ENCODE measurements at places on chromosomes 6 and 20.

GRCh38 chr20:46695892-46696291, 6.6 kb upstream of the TP53RK start:
- DNase-seq: no peak

DNA sequence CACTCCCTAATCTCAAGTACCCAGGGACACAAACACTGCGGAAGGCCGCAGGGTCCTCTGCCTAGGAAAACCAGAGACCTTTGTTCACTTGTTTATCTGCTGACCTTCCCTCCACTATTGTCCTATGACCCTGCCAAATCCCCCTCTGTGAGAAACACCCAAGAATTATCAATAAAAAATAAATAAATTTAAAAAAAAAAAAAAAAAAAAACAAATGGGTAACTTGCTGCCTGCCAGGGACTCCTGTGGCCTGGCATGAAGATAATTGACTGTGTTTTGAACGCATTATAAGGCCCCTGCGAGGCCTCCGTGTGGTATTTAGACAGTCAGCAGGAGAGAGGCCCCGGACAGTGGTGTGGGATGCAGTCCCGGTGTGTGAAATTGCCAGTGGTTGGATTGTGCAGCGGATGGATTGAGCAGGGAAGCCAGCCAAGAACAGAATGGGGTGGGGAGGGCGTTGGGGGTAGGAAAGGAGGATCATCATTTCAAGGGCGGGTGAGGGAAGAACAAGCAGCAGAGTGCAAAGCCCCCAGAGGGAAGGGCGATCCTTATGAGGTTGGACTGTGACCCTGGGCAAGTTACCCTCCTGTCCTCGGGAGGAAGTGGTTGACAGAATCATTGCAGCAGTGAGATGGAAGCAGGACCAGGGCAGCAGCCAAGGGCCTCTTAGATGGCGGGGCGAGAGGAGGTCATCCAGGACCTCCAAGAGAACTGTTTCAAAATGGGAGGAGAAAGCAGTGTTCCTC, 43.3 kb downstream of the PPARD start:
- no peak for DNase-seq

- no peak for DNase-seq
These were observed 17.9 kb downstream of the FAXC start for GRCh38 chr6:99331531-99331930.

DNA sequence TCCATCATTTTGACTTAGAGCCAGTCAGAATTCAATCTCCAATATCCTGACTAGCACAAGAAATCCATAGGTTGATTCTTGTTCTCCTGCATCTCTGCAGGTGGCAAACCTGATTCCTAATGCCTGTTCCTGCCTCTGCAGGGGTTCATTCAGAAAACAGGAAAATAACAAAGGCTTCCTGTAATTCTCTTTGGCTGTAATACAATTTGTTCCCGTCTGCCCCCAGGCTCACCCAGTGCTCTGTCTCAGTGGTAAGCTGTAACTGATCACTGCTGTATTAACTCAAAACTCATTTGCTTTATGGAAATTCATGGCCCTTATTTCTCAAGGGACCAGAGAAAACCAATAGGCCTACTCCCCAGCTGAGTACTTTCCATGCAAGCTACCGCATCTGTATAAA, 88.6 kb downstream of the OPRM1 start:
- DNase-seq: no peak

DNA sequence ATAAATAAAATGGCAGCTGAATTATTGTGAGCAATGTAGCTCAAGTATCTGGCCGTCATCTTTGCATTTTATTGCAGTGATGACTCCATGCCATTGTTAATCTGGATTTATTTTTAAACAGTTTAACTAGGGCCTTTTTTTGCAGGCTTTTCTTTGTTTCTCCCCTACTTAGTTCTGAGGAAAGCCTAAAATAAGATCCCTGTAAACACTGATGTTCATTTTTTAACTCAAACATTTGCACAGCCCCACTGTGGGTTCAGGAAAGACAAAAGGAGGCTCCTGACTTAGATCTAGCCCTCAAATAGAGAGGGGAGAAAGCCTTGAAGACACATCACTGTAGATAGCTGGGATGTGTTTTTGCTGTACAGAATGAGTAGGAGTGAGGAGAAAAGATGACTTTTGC, 69.2 kb downstream of the PLEKHG1 start:
- DNase-seq: no peak

- no peak for DNase-seq
These were observed 1.8 kb downstream of the RALGAPA2 start for GRCh38 chr20:20710443-20711315.

DNA sequence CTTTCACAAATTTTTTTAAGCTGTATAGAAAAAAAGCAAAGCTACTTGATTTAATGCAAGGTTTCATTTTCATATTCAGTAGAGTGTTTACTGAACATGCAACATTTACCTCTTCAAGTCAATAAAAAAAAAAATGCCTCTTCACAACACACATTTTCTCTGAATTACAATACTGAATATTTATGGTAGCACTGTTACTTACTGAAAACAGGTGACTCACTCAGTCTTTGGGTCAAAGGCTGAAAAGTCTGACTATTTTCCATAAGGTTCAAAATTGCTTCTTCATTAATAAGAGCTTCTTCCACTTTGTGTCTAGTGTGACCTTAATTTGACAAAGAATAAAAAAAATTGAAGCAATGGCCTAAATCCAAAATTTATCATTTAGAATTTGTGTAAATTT, 101.9 kb downstream of the REV3L start:
- DNase-seq: no peak

- DNase-seq: no peak
These were observed at the start of gene ADA for GRCh38 chr20:44651684-44652423. ADA (minus strand) TSS chr20:44651699; CDS start chr20:44651607, 92 bp downstream.

DNA sequence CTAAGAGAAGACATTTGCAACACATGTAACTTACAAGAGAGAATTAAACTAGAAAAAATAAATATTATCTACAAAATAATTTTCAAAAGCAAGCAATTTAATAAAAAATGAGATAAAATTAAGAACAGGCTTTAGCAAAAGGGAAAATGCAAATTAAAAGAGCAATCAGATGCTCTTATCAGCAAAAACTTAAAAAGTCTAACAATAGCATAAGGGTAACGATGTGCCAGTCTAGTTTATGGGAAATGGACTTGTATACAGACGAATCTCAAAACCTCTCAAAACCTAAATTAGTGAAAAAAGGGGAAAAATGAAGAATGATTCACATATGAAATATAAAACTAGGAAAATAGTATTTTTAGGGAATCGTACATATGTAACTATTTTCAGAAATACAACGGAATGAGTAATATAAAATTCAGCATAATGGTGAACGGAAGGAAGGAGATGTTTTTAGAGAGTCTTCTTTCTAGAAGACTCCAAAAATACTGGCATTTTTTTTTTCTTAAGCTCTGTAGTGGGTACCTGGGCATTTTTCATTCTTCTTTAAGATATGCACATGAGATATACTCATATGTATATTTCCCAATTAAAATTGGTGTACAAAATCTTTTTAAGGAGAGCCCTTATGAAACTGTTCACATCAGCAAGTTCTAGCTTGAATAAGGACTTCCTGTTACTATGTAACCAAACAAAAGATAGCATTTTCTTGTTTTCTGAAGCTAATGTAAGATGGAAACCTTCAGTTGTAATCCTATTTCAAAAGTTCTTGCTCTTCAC, 927 bp upstream of the MANEA start:
- DNase-seq: no peak

DNA sequence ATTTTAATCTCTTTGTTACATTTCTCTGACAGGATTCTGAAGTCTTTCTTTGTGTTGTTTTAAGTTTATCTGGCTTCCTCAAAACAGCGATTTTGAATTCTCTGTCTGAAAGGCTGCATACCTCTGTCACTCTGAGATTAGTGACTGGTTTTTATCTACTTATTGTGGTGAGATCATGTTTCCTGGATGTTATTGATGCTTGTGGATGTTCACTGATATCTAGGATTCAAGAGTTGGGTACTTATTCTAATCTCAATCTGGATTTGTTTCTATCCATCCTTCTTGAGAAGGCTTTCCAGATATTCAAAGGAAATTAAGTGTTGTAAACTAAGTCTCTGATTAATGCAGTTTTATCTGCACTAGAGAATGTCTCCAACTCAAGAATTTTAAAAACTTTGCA, 1076.1 kb upstream of the ADGRB3 start:
- no peak for DNase-seq

GRCh38 chr6:70790483-70791224, 123.0 kb downstream of the SMAP1 start:
- DNase-seq: no peak

DNA sequence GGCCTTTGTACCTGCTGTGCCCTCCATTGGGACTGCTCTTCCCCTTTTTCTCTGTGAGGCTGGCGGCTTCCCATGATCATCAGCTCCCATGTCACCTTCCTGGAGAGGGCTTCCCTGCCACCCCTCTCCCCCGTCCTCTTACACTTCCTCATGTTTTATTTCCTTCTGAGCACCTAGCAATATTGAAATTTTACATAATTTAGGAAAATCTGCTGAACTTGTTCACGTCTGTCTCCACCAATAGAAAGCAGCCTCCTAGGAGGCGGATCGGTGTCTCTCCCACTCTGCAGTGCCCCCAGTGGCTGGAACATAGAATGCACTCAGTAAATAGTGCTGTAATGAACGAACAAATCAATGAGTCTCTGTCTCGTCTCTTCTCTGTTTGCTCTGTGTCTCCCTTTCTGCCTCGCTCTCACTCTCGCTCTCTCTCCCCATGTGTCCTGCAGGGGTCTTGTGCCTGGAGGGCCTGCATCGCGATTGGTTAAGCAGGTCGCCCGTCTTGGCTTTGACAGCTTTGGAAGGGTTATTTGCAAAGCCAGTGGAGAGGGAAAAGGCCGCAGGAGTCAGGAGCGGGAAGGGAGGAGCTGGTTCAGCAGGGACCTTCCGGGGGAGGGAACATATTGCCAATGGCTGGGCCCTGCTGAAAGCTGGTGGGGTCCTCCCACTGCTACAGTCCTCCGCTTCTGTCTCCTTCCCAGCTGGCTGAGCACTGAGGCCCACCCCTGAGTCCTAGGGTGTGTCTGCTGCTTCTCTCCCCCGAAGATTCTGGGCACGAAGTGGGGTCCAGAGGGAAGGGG, 12.1 kb upstream of the OCSTAMP start:
- DNase-seq: peak; percentile 53

GRCh38 chr6:24060982-24061754, 64.8 kb upstream of the NRSN1 start:
- DNase-seq: no peak

GRCh38 chr6:128327890-128328289, 192.5 kb downstream of the PTPRK start:
- no peak for DNase-seq

DNA sequence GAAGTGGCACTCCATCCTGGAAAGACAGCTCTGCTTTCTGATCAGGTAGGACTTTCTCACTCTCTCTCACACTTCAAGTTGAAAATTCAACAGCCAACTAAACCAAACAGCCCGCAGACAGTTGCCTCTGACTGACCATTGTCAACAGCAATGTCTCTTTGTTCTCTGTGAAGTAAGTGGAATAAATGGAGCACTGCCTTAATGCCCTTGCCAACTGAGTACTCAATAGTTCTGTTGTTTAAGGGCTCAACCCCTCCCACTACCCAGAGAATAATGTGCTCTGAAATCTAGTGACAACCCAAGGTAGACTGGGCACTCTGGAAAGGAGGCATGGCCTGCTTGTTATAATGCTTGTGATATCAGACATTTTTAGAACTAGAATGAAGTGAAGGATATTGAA, 16.8 kb upstream of the BCLAF1 start:
- DNase-seq: no peak

DNA sequence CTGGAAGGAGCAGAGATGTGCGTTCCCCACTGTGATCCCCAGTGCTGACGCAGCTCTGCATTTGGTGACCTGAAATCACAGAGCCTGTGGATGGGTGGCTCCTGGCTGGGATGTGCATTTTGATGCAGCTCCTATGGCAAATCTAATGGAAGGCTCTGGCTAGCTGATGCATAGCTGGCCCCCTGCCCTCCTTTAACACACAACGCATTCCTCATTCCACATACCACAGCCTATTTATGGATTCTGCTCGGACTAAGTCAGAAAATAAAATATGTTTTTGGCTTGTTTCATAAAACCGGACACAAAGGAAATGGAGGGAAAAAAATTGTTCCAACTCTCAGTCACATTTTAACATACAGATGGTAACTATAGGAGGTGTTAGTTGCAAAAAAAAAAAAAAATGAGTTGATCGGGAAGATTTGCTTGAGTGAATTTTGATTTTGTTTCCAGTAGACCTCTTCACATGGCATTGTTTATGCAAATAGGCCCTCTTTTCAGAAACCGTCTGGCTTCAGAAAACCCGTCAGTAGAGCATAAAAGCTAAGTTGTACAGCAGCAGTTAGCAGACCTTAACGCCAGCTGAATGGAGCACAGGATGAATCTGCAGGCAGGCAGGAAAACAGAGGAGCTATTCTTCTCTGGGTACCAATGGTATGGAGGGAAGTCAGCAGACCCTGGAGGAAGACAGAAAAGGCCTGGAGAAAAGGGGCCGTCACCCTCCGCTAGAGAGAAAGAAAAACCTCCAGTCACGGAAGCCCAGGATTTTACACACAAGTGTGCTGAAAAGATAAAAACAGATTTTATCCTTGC, 215.4 kb downstream of the HDGFL1 start:
- DNase-seq: no peak

DNA sequence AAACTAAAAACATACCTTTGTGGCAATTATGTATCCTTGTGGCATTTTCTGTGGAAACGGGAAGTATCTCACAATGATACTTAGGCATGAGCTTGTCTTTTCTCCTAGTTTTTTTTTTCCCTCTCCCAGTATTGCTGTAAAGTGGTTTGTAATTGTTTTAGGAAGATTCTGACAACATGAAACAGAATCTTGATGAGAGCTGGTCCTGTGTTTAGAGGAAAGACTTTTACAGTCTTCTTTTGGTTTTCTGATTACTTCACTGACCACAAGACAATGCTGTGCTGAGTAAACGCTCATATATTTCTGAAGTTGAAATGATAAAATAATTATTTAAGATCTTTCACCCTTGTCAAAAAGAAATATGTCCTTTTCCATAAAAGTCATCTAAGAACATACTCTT, 201.2 kb downstream of the FOXC1 start:
- DNase-seq: no peak

DNA sequence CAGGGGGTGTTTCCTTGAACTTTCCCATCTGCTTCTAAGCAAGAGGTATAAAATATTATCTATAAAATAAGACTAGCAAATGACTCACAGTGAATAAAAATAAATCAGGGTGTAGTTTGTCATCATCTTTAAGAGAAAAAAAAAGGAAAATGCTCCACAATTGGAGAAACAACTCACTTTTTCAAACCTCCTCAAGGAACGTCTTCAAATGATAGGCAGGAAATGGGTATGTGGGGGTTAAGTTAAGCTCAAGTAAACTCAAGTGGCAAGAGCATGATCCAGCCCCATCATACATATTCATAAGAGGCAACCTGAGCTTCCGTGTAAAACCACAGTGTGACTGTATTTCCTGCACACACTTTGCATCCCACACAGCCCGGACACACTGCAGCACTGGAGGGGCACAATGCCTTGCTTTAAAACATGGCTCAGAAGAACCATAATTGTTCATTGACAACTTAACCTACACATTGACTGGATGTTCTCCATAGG, 58.5 kb upstream of the CEP85L start:
- peak; percentile 83 for DNase-seq

GRCh38 chr6:101994521-101994920, 601.0 kb downstream of the GRIK2 start:
- DNase-seq: no peak

GRCh38 chr6:90249458-90249857, 47.2 kb downstream of the BACH2 start:
- DNase-seq: peak; percentile 40
